Colonic mucosa (tissue), 4 donors: ENCODE measurements at places on chromosomes 12 and 14. TPM values are rescaled to one million over a fixed set of nuclear protein-coding genes. Genes with fewer than 3 reads are reported as not detected.

DNA sequence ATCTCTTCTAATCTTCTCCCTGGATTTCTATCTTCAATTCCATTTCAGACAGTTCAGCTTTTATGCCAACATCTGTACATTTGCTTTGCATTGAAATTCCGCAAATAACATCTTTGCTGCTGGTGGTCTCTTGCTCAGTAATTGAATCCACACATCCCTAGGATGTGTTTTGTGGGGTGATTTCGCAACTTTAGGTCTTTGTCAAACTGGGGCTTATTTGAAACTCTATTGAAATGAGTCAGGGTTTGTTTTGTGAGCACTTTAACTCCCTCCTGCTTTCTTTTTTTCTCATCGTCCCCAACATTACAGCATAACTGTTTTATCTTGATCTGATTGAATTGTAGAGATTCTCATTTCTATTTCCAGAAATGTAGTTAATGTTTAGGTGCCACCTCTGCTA is 404.3 kb downstream of the NPAS3 start:
- no peak for DNase-seq

DNA sequence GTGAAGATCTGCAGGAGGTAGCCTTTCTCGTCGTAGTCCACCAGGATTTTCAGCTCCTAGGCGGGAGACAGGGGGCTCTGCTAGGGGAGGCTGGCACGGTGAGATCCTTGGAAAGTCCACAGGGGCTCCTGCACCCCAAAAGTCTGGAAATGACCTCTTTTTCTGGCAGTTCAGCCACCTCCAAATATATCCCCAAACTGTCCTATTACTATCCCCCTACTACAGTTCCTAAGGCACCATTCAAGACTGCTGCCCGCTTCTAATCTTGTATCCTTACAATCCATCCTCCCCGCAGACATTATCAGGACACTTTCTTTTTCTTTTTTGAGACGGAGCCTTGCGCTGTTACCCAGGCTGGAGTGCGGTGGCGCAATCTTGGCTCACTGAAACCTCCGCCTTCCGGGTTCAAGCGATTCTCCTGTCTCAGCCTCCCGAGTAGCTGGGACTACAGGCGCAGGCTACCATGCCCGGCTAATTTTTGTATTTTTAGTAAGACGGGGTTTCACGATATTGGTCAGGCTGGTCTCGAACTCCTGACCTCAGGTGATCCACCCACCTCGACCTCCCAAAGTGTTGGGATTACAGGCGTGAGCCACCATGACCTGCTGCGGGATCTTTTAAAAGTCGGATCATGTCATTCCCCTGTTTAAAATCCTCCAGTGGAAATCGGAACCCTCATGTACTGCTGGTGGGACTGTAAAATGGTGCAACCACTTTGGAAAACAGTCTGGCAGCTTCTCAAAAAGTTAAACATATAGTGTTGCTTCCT is 18.5 kb downstream of the HPD start:
- no peak for DNase-seq

- DNase-seq = peak; percentile 21
These were observed 208.7 kb downstream of the KITLG start for GRCh38 chr12:88371416-88372183.

KRT79 gene
- total RNA-seq = not detected

- no peak for DNase-seq
These were observed 20.0 kb upstream of the FICD start for GRCh38 chr12:108495054-108495453.

DNA sequence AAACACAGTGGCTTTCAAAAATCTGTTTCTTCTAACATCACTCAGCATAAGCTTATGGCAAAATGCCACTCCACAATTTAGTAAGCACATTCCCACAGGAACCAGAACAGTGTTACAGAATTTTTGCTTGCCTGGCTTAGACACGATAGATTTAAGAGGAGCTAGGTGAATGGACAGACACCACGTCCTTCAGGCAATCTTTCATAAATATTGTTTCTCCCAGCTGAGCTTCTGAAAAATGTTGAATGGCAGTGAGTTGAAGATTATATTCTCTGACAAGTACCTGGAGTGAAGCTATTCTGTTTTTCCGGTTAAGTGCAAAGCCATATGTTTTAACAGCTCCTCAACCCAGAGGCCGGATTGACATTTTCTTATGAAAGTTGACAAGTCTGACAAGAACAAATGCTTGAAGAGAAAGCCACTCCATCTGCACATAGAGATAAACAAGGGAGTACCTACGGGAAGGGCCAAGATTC is 102.0 kb downstream of the FSCB start:
- DNase-seq = no peak

DNA sequence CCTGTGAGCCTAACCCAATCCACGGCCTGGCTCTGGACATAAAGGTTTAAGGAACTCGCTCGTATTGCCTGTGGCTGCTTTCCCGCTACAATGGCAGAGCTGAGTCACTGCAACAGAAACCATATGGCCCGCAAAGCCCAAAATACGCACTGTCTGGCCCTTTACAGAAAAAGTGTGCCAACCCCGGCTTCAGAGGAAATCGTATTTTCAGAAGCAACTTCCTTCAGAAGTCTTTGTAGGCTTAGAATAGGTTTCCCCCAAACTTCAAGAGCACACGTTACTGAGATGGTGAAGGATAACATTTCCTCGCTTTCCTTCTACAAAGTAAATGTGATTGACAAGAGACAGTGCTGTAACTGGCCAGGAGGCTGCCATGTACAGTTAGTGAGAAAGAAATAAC is 34.8 kb upstream of the TESC start:
- no peak for DNase-seq

CACNA2D4 gene
- total RNA-seq = 3.7 TPM

DNA sequence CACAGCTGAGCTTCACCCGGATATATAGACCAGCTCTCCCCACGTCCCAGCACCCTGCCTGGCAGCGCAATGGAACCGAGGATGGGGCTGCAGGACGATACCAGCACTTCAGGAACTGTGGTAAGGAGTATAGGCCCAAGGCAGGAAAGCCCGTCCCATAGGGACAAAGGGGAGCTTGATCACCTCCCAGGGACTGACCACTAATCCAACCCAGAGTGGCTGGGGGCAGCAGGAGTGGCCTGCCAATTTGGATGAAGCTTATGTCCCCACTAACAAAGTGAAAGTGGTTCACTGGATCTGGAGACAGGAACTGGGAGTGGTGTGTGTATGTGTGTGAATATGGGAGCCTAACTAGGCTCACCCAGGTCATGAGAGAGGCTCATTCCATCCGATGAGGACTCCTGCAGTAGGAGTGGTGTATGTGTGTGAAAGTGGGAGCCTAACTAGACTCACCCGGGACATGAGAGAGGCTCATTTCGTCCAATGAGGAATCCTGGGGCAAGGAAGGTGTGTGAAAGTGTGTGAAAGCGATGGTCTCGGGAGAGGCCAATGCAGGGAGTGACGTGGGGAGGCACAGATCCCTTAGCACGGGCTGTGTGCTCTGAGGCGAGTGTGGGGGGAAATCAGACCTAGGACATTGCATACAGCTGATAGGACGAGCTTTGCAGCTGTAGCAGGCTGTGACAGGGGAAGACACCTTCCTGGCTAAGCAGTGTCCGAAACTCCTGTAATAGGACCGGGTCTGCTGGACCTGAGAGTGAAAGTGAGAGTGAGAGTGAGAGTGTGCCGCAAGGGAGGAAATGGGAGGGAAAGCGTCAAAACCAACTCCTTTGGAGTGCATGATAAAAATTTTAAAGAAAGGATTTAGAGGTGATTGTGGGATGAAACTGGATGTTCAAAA is 25.7 kb downstream of the KLRK1 start:
- DNase-seq = peak; percentile 60

RNASE1 gene
- total RNA-seq = 189 TPM

DNA sequence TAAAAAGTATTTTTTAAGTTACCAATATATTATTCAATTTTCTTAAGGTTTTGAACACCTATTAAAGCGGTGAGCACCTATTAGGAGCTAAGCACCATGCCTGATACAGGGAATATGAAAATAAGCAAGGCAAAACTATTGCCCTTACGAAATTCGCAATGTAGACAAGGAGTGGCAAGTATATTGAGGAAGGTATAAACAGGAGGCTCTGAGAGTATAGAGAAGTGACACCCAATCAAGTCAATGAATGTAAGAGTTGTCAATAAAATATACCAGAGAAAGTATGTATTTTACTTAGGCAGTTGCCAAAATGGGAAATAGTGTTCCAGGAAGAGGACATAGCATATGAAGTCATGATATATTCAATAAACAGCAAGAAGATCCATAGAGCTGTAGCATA is 57.2 kb downstream of the LRP6 start:
- no peak for DNase-seq

- no peak for DNase-seq
These were observed 26.4 kb downstream of the DDHD1 start for GRCh38 chr14:53126731-53127130.

GRCh38 chr12:113271466-113271852 is 50.2 kb downstream of the TPCN1 start:
- no peak for DNase-seq

INHBC gene
- total RNA-seq = not detected
